ENCODE measurements at places on chromosomes 1 and 21.

- no peak for DNase-seq
These were observed 3.2 kb upstream of the SRRM1 start for GRCh38 chr1:24639881-24640280.

GRCh38 chr1:40768146-40768990 lies 15.2 kb upstream of the KCNQ4 start:
- DNase-seq = no peak

GRCh38 chr1:107328087-107328486 lies 187.2 kb downstream of the NTNG1 start:
- DNase-seq = no peak

DNA sequence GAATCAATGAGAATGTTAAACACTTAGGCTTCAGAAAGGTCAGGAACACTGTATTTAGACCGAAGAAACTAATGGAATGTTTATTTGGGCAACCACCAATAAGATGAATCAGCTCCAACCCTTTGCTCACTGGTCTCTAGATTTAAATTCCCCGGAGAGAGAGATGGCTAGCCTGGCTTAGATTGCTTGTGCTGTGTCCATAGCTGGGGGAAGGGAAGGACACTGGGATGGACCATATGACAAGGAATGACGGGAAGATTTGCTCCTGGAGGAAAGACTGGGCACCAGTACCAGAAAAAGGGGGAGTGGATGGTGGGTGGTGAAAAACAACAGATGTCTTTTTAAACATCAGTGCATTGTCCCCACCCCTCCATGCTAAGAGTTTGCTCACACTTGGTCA lies 426.6 kb downstream of the DUSP10 start:
- DNase-seq = no peak

GRCh38 chr1:183577897-183578465 lies 12.3 kb downstream of the NCF2 start:
- no peak for DNase-seq

- no peak for DNase-seq
These were observed 4.4 kb downstream of the SSBP3 start for GRCh38 chr1:54401799-54402198.

- no peak for DNase-seq
These were observed 10.8 kb upstream of the TTLL10 start for GRCh38 chr1:1162597-1163537.

DNA sequence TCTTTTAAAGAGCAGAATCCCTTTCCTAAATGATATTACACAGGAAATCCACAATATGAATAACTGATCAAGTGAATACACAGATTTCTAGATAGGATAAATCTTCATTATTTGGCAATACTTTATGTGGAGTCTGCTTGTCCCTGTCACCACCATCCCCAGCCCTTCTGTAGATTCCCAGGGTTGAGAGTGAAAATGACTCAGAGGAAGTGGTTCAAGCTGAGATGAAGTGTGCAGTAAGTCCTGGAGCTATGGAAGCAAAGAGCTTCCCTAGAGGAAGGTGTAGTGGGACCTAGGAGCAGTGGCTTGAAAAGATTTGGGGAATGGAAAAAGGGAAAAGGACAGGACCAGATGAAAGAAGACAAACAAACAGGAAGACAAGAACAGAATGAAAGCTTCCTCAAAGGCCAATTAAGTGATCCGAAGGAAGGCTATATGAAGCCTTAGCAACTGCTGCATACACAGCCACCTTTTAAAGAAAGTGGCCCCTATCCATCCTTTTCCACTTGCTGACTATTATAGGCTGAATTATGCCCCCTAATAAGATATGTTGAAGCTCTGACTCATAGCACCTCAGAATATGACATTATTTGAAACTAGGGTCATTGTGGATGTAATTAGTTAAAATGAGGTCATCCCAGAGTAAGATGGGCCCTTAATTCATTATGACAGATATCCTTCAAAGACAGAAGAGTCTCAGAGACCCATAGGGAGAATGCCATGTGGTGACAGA lies 96.5 kb upstream of the CAMK1G start:
- no peak for DNase-seq

DNA sequence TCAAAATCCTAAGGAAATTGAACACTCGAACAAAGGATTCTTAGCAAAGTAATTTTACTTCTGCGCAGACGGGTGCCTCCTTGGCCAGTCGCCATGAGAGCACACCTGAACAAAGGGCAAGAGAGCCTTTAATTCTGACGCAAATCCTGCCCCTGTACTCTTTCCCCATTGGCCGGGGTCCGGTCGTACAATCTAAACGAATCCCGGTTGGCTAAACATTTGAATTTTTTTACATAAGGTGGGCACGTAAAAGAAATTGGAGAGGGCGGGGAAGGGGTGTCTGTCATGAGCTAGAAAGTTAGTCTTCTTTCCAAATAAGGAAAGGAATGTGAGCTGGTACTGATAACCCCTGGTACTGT lies 8.2 kb upstream of the IL22RA1 start:
- DNase-seq = no peak

DNA sequence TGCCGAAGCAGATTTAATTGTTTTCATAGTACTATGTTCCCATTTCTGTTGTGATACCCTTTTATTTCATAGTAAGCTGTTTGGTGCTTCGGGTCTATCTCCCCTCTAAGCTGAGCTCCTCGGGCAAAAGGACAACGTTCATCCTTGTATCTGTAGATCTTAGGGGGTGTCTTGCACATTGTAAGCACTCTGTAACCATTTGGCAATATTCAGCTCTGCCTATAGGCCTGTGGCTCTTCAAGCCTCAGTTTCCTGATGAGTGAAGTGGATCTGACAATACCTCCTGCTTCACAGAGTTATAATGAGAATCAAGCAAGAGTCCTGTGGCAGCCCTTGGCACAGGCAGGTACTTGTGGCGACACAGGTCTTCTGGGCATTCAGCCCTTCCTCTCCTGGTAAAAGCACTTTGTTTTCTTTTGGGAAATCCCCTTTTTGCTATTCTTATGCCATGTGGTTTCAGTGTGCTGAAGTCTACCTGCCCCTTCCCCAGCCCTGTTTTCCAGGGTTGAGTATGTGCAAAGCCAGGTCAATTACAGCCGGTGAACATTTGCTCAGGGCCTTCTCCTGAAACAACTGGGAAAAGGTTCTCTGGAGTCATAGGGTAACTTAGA lies 8.5 kb upstream of the EXO1 start:
- no peak for DNase-seq

DNA sequence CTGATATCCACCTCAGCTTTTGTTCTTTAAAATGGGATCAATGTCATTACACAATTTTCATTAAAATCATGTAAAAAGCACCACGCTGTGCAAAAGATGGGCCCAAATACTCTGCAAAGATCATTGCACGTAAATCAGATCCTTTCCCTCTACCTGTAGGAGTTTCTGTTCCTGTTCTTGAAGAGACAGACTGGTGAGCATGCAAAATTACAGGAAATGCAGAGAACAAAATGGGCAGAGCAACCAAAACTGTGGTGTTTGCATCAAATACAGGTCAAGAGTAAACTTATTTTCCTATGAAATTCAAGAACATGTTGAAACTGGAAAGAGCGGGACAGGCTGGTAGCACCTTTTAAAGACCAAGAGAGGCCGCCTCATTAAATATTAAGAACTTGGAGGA lies 294.9 kb upstream of the ADGRL2 start:
- no peak for DNase-seq

- DNase-seq = no peak
These were observed 13.7 kb upstream of the FAM20B start for GRCh38 chr1:179012038-179012437.

GRCh38 chr1:29896300-29896699 lies 660.0 kb downstream of the PTPRU start:
- no peak for DNase-seq

- no peak for DNase-seq
These were observed 26.3 kb downstream of the TRABD2B start for GRCh38 chr1:47970882-47971281.

GRCh38 chr1:185570962-185571361 lies 163.2 kb upstream of the HMCN1 start:
- no peak for DNase-seq

DNA sequence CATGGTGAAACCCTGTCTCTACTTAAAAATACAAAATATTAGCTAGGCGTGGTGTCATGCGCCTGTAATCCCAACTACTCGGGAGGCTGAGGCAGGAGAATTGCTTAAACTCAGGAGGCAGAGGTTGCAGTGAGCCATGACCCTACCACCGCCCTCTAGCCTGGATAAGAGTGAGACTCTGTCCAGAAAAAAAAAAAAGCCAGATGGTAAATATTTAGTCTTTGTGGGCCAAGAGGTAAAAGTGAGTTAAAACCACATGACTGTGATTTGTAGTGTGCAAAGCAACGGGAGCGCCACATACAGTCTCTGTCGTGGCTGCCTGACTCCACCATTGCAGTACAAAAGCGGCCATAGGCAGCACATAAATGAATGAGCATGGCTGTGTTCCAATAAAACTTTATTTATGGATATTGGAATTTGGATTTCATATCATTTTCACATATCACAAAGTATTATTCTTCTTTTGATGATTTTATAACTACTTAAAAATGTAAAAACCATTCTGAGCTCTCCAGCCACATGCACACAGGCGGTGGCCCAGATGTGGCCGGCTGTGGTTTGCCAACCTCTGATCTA lies 51.8 kb upstream of the CASZ1 start:
- peak; percentile 13 for DNase-seq

DNA sequence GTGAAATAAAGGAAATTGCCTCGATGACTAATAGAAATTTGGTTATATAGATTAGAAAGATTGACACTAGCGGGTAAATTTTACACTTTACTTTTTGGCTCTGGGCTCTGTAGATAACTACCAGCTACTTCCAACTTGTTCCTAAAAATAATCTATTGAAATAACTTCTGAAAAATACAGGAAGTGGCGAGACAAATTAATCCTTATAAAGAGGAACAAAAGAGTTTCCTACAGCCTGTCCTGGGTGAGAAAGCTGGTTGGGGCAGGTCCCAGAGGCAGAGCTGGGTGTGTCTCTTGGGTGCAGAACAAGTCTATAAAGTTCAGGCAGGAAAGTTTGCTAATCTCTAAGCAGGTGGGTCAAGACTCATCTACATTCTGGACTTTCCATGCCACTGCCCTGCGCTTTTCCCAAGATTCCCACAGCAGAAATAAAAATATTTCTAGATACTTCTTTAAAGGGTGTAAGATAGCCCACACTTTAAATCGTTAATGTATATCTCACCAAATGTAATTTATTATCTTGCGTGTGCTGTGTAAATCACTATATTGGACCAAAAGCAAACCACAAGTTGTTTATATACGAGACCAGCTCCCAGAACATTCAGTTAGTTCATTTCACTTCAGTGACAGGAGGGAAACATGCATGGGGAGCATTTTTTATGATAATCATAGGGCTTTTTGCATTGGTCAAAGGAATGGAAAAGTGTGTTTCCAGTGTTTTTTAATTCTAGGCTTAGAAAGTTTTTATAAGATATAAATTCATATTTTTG lies 70.1 kb upstream of the NRIP1 start:
- no peak for DNase-seq

DNA sequence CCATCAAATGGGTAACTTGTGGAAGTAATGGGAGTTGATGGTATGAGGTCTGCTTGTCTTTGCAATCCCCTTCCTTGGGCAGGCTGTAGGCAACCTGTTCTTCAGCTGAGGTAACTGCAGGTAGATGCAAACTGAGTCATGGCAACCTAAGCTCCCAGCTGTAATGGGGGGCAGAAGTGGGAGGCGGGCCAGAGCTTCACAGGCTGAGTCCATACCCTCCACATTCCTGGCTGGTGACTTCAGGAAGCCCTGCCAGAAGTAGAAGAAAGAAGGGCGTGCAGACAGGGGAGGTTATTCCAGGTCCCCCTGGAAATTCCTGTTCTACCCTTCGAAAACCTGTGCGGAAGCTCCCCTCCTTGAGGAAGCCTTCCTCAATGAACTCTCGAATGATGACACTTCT lies 44.9 kb downstream of the ARHGEF11 start:
- no peak for DNase-seq

DNA sequence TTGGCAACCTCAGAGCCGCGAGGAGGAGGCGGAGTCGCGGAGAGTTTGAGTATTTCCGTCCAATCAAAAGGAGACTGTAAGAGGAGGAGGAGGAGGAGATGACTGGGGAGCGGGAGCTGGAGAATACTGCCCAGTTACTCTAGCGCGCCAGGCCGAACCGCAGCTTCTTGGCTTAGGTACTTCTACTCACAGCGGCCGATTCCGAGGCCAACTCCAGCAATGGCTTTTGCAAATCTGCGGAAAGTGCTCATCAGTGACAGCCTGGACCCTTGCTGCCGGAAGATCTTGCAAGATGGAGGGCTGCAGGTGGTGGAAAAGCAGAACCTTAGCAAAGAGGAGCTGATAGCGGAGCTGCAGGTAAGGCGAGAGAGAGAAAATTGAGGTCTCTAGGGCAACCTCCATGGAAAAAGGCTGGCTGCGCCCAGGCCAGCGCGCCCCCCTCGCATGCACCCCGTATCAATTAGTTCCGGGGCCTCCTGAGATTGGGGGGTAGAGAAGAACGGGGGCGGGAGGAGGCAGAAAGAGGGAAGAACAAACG lies at the start of gene PHGDH:
Gene PHGDH (plus strand): TSS at position 131 of the 538 bp plus-strand sequence. CDS start 89 bp downstream, at position 220.
- DNase-seq = peak; percentile 83

GRCh38 chr1:205519541-205520131 lies 15.2 kb downstream of the CDK18 start:
- no peak for DNase-seq

DNA sequence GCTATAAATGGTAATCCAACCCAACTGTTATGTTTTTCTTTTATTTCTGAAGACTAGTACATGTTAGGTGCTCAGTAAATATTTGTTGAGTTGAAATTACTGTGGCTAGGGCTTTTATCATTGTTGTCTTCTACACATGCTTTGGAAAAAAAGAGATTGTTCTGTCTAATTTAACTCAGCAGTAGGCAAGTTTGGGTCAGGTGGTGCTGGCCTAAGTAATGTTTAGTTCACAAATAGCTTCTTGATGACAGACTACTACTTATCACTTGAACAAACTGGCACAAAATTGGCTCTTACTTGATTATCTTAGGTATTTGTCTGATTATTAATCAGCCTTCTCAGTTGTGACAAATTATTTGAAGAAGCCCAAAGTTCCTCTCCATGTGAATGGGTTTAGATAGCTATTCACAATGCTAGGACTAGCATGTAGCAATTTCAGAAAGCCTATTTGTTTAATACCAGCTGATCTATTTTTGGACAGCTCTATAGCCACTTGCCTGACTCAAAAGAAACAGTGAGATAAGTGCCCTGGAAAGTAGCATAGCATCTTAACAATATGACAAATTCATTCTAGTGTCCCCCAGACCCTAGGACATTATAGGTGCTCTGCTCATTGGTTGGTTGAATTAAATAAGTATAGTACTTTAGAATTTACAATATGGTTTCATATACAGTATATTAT lies 32.6 kb downstream of the TMEM200B start:
- DNase-seq = no peak

DNA sequence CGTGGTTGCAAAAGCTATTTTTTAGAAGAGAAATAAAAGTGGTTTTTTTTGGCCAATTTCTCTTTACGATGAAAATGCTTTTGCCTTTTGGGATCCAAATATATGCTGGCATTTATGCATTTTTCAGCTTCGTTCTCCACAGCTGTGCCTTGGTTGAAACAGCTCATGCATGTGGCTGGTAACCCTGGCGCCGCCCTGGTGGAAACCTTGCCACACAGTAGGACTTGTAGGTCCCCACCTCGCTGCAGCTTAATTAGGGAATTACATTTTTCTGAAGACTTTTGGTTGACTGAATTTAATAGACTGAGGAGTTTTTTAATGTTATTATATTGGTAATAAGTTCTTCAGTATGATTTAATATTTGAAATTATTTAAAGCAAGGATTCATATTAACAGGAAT lies 12.7 kb upstream of the PCP4 start:
- DNase-seq = no peak

- DNase-seq = no peak
These were observed 3.8 kb upstream of the RGSL1 start for GRCh38 chr1:182446033-182446669.

GRCh38 chr1:61498342-61498741 lies 226.6 kb downstream of the TM2D1 start:
- DNase-seq = no peak

Data from Right ventricle myocardium inferior (tissue), 1 donor.